Epithelial cell of proximal tubule (primary cell): ENCODE measurements at places on chromosomes 12 and 14. TPM values are rescaled to one million over a fixed set of nuclear protein-coding genes. Genes with fewer than 3 reads are reported as not detected.

Gene SPPL3
- total RNA-seq: 8.6 and 9.5 TPM in 2 replicates

Gene TMEM229B
- 0.14 and 2.2 TPM in 2 replicates for total RNA-seq

- no peak for DNase-seq
Observed at GRCh38 chr12:54604436-54604835, 16.0 kb upstream of the PPP1R1A start.

- no peak for DNase-seq
Observed at GRCh38 chr12:6784761-6785160, 4.6 kb upstream of the CD4 start.

GRCh38 chr12:67803278-67803993 is 154.9 kb downstream of the DYRK2 start:
- no peak for DNase-seq

- no peak for DNase-seq
Observed at GRCh38 chr14:97106609-97107008, 309.4 kb downstream of the VRK1 start.

DNA sequence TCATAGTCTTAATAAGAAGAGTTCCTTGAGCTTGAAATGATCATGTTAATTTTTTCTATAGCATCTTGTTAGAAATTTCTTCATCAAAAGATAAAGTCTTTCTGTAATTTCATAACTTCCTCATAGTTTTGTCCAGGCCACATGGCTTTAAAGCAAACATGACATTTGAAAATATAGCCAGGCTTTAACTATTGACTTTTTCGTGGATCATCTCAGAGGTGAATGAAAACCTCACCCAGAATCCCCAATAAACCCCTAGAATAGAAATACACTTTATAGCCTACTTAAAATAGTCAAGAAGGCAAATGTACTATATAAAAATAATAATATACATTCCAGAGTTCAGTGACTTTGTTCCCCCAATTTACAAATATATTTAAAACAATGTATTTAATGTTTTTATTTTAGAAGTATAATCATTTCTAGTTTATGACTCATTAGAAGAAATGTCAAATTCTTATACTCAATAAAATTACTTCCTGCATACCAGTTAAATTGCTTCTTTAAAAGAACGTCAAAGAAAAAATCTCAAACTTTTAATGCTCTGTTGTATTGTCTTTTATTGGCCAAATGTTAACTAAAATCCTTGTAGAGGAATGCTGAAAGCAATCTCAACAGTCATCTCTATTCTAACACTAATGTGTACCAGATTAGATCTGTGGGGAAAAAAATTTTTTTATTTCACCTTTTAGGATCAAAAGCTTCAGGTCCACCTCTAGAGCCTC is 21.6 kb downstream of the EXOC5 start:
- no peak for DNase-seq
